ENCODE measurements at places on chromosomes 16 and 17. TPM values are rescaled to one million over a fixed set of nuclear protein-coding genes. Genes with fewer than 3 reads are reported as not detected.

RANGRF gene
- total RNA-seq: 13.5 TPM

LHX1 gene
- not detected for total RNA-seq

SEZ6 gene
- total RNA-seq: not detected

FN3K gene
- total RNA-seq: 15.2 TPM

CRYBA1 gene
- total RNA-seq: not detected

- DNase-seq: no peak
Observed at GRCh38 chr17:63645775-63646487, 23.7 kb downstream of the MAP3K3 start.

- DNase-seq: peak; percentile 72
Observed at GRCh38 chr16:68064791-68065365, 20.3 kb upstream of the NFATC3 start.

- no peak for DNase-seq
Observed at GRCh38 chr17:53649201-53649600, 173.5 kb upstream of the KIF2B start.

- peak; percentile 68 for DNase-seq
Observed at GRCh38 chr17:58324409-58325288, 3.9 kb downstream of the TSPOAP1 start.

DNA sequence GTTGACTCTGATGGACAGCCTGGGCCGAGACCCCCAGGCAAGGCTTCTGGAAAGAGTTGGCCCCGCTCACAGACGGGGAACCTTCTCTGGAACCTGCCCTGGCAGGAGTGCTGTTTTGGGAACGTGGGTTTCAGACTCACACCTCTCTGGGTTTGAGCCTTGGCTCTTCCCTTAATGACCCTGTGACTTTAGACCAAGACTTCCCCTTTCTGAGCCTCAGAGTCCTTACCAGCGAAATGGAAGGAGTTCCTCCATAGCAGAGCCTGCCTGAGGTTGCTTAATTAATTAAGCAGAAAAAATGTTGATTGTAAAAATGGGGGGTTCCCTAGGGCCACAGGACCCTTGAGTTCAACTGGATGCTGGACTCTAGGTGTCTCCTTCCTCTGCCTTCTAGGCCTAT lies 408.2 kb downstream of the SEC14L1 start:
- no peak for DNase-seq

DNA sequence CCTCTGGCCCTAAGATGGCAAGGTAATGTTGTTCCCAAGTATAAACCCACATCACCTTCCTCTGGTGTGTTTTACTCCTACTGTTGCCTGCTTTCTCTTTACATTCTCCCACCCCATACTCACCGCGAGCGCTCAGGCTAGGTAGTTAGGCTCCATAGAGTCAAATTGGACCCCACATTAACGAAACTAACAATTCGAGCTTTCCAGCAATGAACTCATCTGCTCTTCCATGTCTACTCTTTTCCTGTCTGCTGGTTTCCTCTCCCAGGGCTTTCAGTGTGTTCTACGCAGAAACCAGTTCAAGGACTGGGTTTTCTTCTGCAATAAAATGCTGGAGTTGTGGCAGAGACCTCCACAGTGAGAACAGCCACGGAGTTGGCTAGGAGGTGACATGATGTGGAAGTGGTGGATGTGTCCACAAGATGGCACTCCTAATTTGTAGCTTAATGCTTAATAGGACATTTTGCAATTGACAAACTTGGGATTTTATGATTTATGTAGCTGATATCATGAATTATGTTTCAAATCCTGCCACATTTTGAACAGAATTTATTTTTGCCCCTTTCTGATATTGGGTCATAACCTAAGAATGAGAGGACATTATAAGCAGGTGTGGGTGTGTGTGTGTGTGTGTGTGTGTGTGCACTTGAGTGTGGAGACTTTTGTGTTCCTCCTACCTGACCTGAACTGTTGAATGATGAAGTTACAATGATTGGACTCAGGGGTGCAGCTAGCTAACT lies 2.2 kb upstream of the UQCRC2 start:
- no peak for DNase-seq

GRCh38 chr16:35398180-35398579 lies 1938.8 kb downstream of the TP53TG3F start:
- DNase-seq: no peak
